Hippocampal formation (tissue), 2 donors: ENCODE measurements at places on chromosomes 5 and 9.

DNA sequence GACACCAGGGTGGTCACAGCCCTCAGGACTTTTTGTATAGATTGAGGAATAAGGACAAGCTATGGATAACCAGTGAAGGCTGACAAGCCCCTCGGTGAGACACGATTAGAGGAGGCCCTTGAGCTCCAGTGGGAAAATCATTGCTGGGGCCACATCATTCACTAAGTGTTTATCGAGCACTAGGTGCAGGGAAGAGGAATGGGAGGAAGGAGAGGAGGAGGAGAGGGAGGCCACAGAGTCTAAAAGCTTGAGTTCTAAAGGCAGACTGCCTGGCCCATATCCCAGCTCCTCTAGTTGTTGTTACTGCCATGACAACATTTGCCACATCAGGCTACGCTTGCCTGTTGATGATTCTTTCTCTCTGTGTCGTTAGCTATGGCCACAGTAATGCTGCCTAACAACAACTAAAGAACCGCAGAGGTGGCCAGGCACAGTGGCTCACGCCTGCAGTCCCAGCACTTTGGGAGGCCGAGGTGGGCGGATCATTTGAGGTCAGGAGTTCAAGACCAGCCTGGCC, 37.6 kb downstream of the NKX2-5 start:
- no peak for DNase-seq

- DNase-seq = no peak
These were observed 210.3 kb downstream of the ACTL7B start for GRCh38 chr9:108645520-108645919.

DNA sequence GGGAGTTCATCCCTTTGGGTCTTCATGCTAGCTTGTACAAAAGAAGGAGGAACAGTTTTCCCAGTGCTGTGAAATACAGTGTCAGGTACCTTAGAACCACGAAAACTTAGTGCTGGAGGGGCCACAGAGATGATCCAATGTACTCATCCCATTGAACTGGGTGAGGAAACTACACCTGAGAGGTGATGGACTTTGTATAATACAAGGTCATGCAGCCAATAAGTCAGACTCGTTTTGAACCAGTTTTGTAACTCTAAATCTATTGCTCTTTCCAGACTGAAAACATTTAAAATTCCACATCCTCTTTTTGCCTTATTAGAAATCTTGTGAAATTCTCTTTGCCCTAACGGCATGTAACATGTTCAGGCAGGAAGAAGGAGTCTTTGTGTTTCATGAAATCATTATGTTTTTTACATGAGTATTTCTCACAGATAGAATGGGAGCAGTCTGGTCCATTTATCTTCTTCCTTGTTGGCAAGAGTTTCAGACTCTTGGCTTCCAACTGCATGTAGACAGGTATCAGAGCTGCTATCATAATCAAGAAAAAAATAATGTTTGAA, 146.8 kb upstream of the FBXL7 start:
- no peak for DNase-seq

GRCh38 chr5:636951-637350, 24.8 kb downstream of the CEP72 start:
- DNase-seq = no peak

GRCh38 chr5:149285153-149285552, 13.5 kb downstream of the AFAP1L1 start:
- no peak for DNase-seq

DNA sequence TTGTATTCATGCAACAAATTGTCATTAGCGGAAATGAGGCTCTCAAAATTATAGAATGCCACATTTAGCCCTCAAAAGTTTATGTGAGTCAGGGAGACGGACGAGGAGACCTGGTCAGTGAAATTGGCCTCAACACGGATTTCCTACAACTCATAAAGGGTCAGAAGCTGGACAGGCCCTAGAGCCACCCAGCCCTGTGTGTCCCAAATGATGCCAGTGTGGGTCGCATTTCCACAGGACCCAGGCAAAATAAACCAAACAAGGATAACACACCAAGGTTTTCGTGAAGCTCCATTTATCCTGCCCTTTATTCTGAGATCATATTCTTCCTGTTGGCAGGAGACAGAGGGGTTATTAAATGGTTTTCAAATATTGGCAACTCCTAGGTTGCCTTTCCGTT, 72.0 kb upstream of the COL5A1 start:
- DNase-seq = no peak

- DNase-seq = no peak
These were observed 253.4 kb downstream of the NR2F1-AS1 start for GRCh38 chr5:93327605-93328004.

DNA sequence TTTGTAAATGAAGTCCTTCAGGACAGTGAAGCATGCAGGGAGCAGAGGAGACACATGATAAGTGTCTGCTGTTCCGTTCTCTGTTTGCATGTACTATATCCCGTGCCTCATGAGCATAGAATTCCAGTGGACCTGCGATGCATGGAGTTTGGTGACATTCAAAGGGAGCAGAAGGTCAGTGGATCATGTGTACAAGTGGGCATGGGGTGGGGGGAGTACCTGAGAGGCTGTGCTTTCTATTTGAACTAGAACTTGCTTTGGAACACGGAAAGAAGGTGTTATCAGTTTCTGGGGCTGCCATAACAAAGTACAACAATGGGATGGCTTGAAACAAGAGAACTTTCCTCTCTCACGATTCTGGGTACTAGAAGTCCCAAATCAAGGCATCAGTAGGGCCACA, 5.1 kb upstream of the CCNJL start:
- DNase-seq = no peak

DNA sequence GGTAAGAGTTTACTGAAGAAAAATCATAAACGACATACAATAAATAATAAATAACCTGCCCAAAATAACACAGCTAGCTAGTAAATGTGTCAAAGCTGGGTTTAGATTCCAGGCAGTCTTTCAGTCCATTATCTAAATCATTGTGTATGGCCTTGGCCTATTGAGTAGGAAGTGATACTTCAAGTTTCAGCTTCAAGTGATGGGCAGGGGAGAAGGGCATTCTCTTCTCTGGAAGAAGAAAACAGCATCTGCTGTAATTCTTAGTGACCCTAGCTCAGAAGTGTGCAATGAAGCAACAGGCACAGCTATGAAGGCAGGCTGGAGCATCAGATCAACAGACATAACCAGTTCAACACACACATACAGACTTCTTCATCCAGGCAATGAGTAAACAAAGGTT, 42.5 kb downstream of the FNIP1 start:
- no peak for DNase-seq

DNA sequence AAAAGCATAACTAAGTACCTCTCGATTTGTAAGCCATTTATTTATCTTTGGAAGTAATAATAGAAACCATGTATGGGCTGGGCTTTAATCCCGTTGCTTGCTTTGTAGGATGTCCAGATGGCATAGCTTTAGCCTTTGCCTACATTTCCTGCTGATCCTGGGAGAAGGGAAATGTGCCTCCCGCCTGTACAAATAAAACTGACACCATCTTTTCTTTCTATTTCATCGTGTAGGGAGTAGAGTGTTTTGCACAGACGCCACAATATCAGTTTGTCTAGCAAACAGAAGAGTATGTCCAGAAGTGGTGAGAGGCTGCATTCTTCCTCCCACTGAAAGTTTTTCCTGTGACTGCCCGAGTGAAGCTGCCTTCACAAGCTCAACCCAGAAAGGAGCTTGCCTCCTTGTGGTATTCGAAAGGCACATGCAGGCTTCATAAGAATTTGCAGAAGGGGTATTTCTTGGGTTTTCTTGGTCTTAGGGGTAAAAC, 24.7 kb upstream of the TJP2 start:
- DNase-seq = peak; percentile 27

DNA sequence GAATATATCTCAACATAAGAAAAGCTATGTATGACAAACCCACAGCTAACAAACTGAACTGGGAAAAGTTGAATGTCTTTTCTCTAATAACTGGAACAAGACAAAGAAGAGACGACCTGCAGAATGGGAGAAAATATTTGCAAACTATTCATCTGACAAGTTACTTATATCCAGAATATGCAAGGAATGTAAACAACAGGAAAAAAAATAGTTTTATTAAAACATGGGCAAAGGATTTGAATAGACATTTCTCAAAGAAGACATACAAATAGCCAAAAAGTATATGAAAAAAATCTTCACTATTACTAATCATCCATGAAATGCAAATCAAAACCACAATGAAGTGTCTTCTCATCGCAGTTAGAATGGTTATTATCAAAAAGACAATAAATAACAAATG, 181.7 kb upstream of the TLX3 start:
- DNase-seq = no peak

DNA sequence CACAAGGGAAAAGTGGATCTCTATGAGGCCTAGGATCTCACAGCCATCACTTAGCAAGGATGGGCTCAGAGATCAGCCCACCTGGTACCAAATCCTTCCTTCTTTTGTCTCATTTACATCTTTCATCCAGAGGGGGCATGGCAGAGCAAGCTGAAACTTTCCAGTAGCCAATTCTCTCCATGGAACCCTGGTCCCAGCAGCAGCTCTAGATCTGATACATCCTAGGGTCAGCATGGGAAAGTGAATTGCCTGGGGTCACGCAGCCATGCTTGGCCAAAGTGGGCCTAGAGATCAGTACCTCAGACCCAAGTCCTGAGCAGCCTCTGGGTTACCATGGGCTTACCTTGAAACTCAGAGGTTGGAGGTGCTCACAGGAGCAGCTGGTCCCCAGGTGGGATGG, 170.5 kb downstream of the GABBR2 start:
- DNase-seq = no peak

DNA sequence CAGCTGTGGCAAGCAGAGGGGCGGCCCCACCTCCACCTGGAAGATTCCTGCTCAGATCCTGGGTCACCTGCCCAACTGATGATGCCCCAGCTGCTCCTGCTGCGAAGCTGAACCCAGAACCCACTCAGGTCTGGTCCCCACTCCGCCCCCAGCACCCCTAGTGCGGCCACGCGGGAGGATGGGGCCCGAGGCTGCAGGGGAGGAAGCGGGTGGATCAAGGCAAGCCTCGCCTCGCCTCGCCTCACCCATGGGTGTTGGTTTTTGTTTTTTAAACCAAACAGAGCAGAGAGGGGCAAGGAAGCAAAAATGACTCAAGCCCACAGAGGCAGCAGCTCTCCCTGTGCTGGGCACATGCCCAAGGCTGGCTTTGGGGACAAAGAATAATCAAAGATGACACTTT, 23.2 kb downstream of the ABO start:
- no peak for DNase-seq

GRCh38 chr5:100623719-100624118, 88.5 kb downstream of the FAM174A start:
- peak; percentile 6 for DNase-seq

GRCh38 chr9:134557331-134557730, 84.3 kb upstream of the COL5A1 start:
- peak; percentile 59 for DNase-seq

DNA sequence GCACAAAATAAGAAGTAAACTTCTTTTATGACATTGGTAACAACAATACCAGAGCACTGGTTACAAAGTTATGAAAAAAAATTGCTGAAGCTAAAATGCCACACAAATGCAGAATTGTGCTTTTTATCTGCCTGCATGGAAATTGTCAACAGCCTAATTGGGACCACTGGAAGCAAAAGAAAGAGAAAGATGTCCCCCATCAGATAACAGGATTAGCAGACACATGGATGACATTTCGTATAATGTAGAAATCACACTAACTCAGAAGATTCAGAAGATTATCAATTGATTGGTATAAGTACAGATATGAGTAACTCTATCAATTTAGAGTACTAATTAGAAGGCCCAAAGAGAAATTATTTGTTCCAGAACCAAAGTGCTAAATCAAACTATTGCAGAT, 19.1 kb upstream of the FRMD3 start:
- no peak for DNase-seq

DNA sequence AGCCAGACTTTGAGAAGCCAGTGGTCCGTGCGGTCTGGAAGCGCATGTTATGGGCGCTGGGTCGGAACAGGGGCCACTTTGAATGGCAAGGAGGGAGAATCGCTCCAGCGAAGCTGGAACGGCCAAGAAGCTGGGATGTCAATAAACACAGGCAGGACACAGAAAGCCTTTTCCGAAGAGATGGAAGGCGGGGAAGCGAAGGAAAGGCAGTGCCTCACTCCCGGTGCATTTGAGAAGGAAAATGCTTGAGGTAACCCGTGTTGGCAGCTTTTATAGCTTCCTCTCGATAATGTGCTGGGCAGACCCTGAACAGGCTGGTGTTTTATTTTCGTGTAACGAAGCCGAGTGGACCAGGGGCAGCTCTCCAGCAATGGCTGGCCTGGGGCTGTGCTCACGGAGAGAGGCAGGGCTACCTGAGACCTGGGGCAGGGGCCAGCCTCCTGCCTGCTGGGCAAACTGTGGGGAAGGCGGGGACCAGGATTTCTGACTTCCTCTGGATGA, 84.2 kb upstream of the SPRY4 start:
- no peak for DNase-seq

DNA sequence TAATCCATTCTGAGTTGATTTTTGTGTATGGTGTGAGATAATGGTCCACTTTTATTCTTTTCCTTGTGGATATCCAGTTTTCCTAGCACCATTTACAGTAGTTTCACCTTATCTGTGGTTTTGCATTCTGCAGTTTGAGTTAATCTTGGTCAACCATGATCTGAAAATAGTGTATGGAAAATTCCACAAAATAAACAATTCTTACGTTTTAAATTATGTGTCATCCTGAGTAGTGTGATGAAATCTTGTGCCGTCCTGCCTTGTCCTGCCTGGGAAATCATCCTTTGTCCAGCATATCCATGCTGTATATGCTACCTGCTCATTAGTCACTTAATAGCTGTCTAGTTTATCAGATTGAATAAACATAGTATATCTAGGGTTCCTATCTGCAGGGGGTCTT, 42.1 kb downstream of the CDC42SE2 start:
- DNase-seq = no peak

GRCh38 chr5:133531594-133531993, 80.7 kb downstream of the FSTL4 start:
- DNase-seq = no peak

- no peak for DNase-seq
These were observed 375.1 kb downstream of the CHSY3 start for GRCh38 chr5:130279386-130279785.

GRCh38 chr5:152676196-152676595, 271.1 kb upstream of the NMUR2 start:
- DNase-seq = no peak

DNA sequence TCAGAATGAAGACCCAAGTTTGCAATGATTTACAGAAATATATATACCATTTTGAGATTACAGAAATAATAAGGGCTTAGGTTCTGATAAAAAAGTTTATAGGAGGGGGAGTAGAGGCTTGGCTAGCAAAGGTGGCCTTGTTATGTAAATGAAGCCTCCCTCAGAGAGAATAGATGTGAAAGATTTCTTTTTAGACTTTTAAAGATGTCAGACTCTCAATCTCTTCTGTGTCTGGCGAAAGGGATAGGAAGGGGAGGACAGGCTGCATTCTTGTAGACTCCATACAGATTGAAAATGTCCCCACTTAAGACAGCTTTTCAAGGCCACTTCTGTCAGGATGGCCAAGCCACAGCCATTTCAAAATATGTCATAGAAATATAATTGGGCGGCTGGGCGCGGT, 63.1 kb upstream of the CLINT1 start:
- no peak for DNase-seq
